ENCODE measurements at places on chromosomes 2 and 18.

DNA sequence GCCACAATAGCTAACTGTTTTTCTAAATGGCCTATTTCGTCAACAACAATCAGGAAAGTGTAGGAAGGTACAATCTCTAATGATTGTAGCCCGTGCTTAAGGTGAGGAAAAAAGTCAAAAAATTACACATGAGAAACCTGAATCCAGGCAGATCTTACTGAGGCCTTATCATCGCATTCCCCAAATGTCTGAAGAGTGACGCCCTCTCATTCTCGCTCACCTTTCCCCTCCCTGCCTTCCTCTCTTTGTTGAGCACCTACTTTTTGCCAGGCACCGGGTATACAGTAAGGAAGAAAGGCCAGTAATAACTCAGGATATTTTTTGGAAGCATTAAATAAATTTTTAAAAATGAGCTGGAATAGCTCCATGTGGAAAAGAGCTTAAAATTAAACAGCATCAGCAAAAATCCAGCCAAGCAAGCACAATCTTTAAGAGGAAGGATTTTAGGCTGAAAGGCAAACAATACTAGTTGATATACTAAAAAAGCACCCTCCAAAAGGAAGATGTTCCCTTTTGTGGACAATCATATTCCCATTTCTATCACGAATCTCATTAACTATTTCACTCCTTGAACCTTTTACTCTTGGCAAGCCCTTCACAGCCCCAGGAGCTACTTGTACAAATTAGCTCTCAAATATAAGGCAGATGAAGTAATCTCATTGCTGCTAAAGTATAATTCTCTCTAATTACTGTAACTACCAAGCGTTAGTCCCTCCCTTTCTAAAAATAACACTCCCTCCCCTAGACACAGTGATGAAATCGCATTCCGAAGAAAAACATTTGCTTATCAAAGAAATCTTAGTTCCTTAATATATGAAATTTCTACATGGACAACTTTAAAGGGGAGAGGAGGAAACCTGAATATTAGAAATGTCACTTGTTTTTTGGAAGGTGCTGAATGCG, 40.0 kb downstream of the STAT1 start:
- H3K4me3 ChIP-seq: no peak overlapping the region
- peaks cover 100% of the 10 kb centered on the region for H3K36me3 ChIP-seq
- H3K27ac ChIP-seq: no peak overlapping the region
- H3K4me1 ChIP-seq: no peaks in the 10 kb centered on the region
- H3K27me3 ChIP-seq: no peaks in the 10 kb centered on the region

- peak within 1 kb of the TSS; percentile 44 for H3K4me3 ChIP-seq
- no peaks in the 10 kb centered on the region for H3K4me1 ChIP-seq
- H3K36me3 ChIP-seq: no peaks in the 10 kb centered on the region
- H3K27ac ChIP-seq: no peak within 1 kb of the TSS
- no peaks in the 10 kb centered on the region for H3K27me3 ChIP-seq
Measured at GRCh38 chr2:74648009-74648443, at the start of gene M1AP. M1AP (minus strand) TSS chr2:74648330; CDS start chr2:74640275, 8,055 bp downstream.

- H3K27me3 ChIP-seq: no peaks in the 10 kb centered on the region
- no peaks in the 10 kb centered on the region for H3K4me1 ChIP-seq
- no peak overlapping the region for H3K27ac ChIP-seq
- no peak overlapping the region for H3K4me3 ChIP-seq
- H3K36me3 ChIP-seq: no peaks in the 10 kb centered on the region
Measured at GRCh38 chr18:51133580-51134160, 63.8 kb downstream of the MEX3C start.

DNA sequence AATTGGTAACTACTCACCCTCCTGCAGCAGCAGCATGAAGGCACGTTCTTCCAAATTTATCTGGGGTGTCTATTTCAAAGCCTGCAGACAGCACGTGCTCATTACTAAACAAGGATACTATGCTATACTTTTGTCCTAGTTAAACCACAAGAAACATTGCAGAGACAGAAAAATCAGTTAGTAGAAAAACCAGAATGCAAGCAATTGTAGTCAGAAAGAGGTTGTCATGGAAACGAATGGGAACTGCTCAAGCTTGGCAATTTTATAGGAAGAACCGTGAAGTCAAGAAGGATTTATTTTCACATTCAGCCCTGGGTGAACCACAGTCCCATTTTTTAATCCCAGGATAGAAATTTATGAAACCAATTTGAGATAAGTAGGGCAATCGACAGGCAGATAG, 162.2 kb upstream of the PGAP1 start:
- no peak overlapping the region for H3K27ac ChIP-seq
- no peak overlapping the region for H3K4me3 ChIP-seq
- no peaks in the 10 kb centered on the region for H3K27me3 ChIP-seq

All from stomach (tissue), 19 donors.